ENCODE measurements at places on chromosomes 5 and 9. TPM values are rescaled to one million over a fixed set of nuclear protein-coding genes. Genes with fewer than 3 reads are reported as not detected.

Gene GCNT1
- total RNA-seq: 0.24 TPM

Gene LHX6
- total RNA-seq: 2.4 TPM

Gene PLPP6
- 9.0 TPM for total RNA-seq

DNA sequence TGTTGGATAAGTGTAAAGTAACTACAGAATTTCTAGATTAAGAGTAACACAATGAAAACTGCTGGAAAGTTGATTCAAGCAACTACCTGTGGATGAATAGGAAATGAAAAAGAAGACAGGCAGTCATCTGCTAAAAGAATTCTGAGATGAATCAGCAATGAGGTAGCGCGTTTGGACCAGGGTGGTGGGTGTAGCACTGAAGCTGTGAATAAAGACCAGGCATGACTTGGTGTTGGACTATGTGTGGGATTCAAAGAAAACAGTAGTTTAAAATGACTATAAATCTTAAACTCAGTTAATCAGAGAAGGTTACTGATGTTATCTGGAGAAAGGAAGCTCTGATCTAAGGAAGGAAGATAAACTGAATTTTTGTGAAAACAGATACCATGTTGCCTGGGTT is 159.8 kb downstream of the FBN2 start:
- DNase-seq: no peak

- no peak for DNase-seq
Observed at GRCh38 chr5:82549263-82549662, 271.1 kb upstream of the RPS23 start.

GRCh38 chr5:10469253-10470050 is 27.8 kb downstream of the ROPN1L start:
- no peak for DNase-seq

Gene TAF7
- total RNA-seq: 60.5 TPM

- DNase-seq: no peak
Observed at GRCh38 chr5:78837836-78838235, 147.3 kb downstream of the ARSB start.

GRCh38 chr9:126692759-126693427 is 79.2 kb downstream of the LMX1B start:
- DNase-seq: no peak

GRCh38 chr9:32741706-32742105 is 41.6 kb upstream of the TMEM215 start:
- DNase-seq: peak; percentile 2

- no peak for DNase-seq
Observed at GRCh38 chr9:2021731-2022130, 6.6 kb downstream of the SMARCA2 start.

Gene WDR38
- total RNA-seq: not detected

DNA sequence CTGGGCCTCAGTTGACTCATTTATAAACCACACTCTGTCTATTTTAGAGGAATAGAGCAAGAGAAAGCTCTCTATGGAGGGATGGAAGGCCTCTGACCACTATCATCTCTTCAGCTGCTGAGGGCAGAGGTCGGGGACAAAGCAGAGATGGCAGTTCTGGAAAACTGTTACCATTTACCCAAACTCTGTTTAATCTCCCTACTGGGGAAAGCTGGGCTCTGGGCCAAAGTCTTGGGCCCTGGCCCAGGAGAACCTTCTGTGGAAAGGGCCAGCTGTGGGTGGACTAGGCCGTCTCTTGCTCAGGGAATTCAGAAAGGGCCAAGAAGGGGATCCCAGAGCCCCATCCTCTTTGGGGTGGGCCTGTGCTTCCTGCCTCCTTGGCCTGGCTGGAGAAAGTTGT is 100.0 kb downstream of the PSD2 start:
- DNase-seq: no peak

Gene EGFLAM
- not detected for total RNA-seq

Gene COL5A1
- not detected for total RNA-seq

DNA sequence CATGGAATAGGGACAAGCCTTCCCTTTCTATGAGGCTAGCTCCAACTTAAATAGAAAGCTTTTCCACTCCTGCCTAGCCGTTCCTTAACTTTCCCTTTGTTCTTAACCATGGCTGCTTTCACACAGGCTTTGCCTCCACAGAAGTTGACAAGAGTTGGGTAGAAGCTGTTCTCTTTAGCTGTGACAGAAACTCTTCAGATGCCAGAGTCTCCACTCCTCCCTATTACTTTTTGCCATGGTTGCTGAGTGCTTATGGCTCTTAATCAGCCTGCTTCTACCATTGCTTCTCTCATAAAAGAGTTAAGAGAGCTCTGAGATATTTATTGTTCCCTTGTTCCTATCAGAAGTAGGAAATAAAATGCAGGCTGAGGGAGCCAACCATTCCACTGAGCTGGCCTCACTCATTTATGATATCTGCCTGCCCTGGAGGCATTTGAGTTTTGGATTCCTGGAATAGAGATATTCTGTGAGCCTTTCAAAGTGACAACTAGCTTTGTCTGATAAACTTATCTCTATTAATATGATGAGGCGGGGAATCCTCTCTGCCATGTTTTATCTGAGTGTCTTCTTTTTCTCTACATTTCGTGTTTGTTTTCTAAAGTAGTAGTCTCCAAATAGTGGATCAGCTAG is 162.6 kb downstream of the DMAC1 start:
- no peak for DNase-seq
